CD8-positive, alpha-beta T cell (primary cell): ENCODE measurements at places on chromosomes 3 and 15.

GRCh38 chr3:41044523-41044922, 154.8 kb upstream of the CTNNB1 start:
- no peak for DNase-seq

GRCh38 chr3:71313844-71314243, 269.7 kb downstream of the FOXP1 start:
- no peak for DNase-seq

- DNase-seq = no peak
Measured at GRCh38 chr3:135248213-135248612, 453.2 kb downstream of the EPHB1 start.

DNA sequence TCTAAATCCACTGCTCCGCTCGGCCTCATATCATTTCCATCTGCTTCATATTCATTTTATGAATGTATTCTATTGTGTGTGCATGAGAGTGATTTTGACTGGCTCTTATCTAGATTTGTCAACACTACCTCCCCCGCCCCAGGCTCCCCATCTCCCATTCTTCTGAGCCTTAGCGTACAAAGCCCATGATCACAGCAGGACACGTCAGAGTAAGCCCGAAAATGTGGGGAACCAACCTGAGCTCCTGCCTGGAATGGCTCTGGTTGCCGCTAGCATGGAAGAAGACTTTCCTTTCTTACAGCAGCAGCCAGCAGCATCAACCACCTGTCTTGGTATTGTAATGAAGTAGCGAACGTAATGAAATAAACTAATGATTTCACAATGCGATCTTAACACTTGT, 61.4 kb downstream of the GABRB3 start:
- DNase-seq = no peak

DNA sequence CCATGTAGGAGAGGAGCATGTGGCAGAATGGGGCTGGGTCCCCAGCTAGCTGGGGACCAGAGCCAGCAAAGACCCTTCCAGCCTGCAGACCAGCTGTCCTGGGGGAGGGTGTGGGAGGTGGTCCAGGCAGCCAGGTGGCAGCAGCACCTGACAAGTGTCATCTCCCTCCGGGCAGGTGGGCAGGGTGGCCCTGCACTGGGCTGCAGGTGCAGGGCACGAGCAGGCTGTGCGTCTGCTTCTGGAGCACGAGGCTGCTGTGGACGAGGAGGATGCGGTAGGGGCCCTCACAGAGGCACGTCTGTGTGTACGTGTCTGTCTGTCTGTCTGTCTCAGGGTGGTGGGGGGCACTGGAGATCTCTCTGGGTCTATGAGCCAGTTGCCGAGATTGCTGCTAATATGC, 5.5 kb downstream of the ANKDD1A start:
- DNase-seq = no peak

DNA sequence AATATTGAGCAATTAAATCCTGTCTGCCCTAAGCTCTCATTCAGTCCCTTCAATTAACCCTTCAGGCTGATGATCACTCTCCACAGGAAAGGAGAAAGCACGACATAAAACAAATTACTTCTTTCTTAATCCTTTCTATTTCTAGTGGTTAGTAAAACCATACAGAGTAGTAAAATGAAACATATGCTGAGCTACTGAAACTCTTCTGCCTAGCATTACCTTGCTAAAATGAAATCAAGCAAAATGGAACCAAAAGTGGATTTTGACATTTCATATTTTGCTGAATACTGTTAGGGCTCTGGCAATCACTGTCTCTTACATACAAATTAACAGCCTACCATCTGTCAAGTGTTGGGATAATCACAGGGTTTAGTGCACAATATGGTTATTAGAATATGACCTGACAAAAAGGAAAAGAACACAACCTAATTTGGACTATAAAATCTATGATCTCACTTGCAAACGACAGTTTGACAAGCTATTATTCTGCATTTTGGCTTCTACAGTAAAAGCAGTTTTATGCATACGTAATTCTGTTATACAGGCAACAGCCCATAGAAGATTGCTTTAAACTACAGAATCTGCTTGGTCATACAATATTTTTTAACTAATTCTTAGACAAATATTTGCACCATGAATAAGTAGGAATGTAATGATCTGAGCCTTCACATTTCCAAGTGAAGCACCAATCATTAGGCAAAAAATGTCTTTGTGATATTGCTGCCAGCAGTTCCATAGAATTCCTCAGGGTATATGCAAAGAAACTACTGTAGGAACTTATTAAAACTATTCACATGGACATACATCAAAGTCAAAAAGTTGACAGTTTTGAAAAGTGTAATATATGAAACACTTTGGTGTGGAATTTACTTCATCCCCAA, 105.0 kb downstream of the FHIT start:
- DNase-seq = no peak
